ENCODE measurements at places on chromosomes 16 and 17.

DNA sequence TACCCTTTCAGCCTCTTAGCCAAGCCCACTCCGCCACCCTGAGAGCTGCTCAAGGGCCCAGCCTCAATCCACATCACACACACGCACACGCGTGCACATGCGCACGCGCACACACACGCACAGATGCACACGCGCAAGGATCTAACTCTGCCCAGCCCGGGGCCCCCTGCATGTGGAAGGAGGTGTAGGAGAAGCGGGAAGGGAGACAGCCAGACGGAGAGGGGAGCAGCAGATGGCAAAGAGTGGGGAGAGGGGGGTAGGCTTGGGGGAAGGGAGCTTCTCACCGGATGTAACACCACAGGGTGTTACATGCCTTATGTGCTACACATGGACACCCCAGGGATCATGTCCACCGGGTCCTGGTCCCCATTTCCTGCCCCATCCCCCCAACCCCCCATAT, 15.3 kb downstream of the DLG4 start:
- DNase-seq: peak; percentile 62

- no peak for DNase-seq
Observed at GRCh38 chr17:29474297-29474696, 84.1 kb downstream of the TAOK1 start.

- peak; percentile 84 for DNase-seq
Observed at GRCh38 chr16:84511180-84511800, 6.8 kb upstream of the MEAK7 start.

GRCh38 chr17:3986270-3986938, 22.2 kb upstream of the ATP2A3 start:
- DNase-seq: no peak

GRCh38 chr16:30989469-30990047, 4.6 kb downstream of the HSD3B7 start:
- DNase-seq: no peak

GRCh38 chr17:58565389-58566311, 51.2 kb upstream of the MTMR4 start:
- DNase-seq: no peak

DNA sequence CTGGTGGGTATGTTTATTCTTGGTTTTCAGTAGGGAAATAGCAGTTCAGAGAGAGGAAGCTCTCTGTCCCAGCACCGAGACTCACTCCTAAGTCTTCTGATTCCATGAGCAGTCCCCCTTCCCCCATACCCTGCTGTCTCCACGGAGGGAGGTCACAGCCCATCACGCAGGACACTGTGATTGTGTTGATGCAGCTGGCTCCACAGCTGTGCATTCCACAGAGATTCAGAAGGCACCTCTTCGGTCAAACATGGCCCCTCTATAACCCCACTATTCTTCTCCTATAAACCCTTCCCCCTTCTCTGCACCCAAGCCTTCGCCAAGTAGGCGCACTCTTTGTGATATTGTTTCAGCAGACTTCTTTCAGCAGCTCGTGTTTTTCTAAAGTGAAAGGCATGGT, 104.3 kb upstream of the HLF start:
- no peak for DNase-seq

- no peak for DNase-seq
Observed at GRCh38 chr16:69199382-69199781, 12.4 kb downstream of the SNTB2 start.

DNA sequence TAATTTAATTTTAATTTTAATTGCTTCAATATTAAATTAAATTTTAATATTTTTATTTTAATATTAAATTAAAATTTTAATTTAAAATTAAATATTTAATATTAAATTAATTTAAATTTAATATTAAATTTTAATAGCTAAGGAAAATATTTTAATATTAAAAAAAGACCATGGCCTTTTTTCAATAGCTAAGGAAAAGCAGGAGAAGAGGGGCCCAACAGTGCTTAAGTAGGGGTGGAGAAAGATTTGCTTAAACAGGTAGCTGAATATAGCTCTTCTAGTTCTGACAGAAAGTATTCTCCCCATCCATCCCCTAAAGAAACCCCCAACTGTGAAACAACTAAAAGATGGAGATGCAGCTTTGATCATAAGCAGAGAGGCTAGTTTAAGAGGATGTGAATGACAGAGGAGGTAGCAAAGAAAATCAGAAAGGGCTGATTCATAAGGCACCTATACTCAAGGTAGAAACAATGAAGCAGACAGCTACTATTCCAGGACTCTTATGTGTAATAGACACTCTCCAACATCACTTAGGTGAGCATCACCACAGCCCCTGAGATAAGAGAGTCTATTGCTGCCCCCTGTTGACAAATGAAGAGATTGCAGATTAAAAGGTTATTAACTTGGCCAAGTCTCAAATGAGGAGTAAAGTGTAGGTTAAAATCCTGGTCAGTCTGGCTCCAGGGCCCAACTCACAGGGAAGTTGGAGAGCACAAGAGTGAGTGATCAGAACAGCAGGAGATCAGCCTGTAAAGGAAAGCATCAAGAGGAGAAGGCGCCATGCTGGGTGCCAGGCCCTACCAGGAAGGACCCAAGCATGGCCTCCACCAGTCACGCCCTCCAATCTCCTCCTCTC, 7.8 kb upstream of the RNASEK start:
- no peak for DNase-seq

GRCh38 chr16:24936151-24936550, 79.0 kb downstream of the ARHGAP17 start:
- DNase-seq: no peak

DNA sequence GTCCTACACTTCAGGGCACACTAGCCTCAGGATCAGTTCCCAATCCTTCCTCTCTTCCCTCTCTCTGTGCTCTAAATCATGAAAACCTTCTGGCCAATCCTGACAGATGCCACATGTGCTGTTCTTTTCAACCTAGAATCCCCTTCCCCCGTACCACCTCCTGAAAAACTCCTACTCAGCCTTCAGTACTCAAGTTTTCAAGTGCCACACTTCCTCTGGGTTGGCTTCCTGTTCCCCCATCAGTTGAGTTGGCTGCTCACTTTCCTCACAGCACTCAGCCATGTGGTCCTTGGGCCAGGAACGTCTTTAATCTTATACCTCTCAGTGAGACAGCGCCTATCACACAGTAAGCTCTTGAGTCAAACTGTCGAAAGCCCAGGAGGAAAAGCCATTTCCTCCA, 3.3 kb downstream of the ASPHD1 start:
- no peak for DNase-seq

- no peak for DNase-seq
Observed at GRCh38 chr17:44581868-44582267, 24.6 kb downstream of the FZD2 start.

- DNase-seq: no peak
Observed at GRCh38 chr17:38879878-38880665, 10.2 kb downstream of the LASP1 start.

DNA sequence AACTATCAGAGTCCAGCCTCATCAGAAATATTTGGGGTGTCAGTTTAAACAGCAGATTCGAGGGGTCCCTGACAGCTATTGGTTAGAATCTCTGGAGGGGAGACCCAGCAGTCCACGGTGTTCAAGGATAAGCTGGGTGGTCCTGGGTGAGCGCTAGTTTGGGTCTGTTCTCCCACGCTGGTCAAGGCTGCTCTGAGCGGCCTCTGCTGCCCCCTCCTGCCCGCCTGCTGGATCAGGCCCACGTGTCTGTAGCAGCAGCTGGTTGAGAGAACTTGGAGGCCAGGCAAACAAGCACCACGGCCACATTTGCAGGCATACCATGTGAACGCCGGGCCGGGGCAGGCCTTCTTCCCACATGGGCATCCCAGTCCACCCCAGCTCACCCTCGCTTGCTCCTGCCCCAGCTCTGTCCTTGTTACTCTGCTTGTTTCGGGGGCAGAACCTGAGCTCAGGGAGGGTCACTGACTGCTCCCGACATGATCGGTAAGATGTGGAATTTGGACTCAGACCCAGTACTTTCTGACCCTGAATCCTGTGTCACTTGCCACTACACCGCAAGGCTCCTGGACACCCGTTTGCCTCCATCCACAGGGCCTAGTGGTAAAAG, 7.4 kb downstream of the FOXF1 start:
- DNase-seq: peak; percentile 22

- DNase-seq: no peak
Observed at GRCh38 chr16:54462151-54462651, 175.6 kb upstream of the IRX3 start.

GRCh38 chr16:72234387-72234786, 62.4 kb upstream of the PMFBP1 start:
- DNase-seq: no peak

GRCh38 chr17:57289130-57289529, 32.8 kb downstream of the MSI2 start:
- DNase-seq: no peak

DNA sequence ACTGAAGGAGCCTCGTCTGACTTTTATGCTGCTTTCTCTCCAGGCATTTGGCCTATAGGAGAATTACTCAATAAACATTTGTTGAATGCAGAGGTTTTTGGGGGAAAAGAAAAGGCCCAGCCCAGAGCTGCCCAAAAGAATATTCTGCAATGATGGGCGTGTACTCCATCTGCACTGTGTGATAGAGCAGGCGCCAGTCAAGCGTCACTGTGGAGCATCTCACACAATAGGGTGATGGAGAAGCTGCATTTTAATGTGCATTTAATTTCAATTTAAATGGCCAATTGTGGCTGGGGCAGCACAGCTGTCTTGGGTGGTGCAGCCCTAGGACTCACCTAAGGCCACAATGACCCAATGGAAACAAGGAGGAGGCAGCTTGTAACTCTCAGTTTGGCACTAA, 20.6 kb downstream of the GLYR1 start:
- DNase-seq: no peak

DNA sequence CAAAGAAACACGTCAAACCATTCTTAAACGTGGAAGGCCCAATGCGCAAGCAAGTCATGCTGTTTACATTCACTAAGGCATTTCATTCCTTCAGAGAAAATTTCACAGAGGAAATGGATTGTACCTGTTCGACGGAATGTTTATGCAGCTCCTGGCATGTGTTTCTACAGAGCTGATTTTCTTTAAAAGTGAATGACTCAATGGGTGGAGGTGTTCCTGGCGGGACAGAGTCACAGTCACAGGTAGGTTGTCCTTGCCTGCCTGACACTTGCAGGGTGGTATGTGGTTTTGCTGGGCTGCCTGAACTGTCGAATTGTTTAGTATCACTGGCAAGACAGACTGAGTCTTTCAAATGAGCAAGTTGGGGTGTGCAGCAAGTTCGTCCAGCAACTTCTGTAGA, 11.6 kb downstream of the PALB2 start:
- DNase-seq: no peak

DNA sequence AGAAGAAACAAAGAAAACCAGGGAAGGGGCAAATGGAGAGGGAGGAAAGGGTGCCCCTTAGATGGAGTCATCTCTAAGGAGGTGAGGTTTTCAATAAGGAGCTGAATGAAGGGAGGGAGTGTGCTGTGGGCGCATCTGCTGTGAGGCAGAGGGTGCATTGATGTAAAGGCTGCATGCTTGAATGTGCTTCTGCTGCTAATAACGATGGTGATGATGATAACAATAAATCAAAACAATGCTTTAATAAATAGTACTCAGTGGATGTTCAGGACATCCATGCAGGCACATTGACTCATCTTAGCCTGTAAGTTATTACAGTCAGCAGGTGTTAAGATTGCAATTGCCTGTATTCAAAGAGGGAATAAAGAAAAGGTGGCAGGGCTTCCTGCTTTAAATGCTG, 87.8 kb downstream of the SHISA6 start:
- no peak for DNase-seq

GRCh38 chr17:77609553-77610517, 348.7 kb upstream of the TNRC6C start:
- DNase-seq: no peak

- DNase-seq: no peak
Observed at GRCh38 chr17:14630046-14630445, 329.2 kb downstream of the HS3ST3B1 start.

- DNase-seq: no peak
Observed at GRCh38 chr16:53864819-53865493, 161.0 kb downstream of the FTO start.

DNA sequence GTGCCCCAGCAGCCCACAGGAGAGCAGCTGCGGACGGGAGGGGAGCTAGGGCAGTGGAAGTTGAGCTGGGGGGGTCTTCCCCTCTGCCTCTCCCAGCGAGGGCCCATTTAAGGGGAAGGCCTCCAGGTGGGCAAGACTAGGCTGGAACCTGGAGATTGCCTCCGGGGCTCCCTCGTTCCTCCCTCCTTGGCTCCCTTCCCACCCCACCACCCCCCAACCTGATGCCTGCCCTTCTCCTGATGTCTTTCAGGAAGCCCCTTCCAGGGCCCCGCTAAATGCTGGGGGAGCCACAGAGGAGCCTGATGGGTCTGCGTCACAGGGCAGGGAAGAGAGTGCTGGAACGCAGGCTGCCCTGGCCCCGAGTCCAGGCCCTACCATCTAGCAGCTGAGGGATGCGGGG, 16.7 kb downstream of the ADGRG1 start:
- DNase-seq: no peak

DNA sequence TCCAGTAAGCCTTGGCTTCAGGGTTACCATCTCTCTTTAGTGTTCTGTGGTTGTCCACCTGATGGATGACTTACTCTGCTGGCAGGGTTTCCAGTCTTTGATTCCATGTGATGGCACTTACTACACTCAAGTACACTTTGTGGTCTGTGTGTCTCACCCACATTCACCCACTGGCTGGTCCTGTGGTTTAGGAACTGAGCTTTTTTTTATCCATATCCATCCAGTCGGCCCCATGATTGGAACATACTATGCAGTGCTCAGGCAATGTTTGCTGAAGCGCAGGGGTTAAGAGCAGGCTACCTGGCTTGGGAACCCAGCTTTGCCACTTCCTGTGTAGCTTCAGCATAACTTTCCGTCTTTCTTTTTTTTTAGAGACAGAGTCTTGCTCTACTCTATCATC, 2.8 kb upstream of the FUS start:
- no peak for DNase-seq

GRCh38 chr16:23453338-23454052, 506 bp upstream of the COG7 start:
- DNase-seq: no peak

GRCh38 chr16:59878479-59878878, 1144.4 kb upstream of the GOT2 start:
- DNase-seq: no peak
